Neural crest cell (in vitro differentiated cells): ENCODE measurements at places on chromosomes 5 and 9. TPM values are rescaled to one million over a fixed set of nuclear protein-coding genes. Genes with fewer than 3 reads are reported as not detected.

DNA sequence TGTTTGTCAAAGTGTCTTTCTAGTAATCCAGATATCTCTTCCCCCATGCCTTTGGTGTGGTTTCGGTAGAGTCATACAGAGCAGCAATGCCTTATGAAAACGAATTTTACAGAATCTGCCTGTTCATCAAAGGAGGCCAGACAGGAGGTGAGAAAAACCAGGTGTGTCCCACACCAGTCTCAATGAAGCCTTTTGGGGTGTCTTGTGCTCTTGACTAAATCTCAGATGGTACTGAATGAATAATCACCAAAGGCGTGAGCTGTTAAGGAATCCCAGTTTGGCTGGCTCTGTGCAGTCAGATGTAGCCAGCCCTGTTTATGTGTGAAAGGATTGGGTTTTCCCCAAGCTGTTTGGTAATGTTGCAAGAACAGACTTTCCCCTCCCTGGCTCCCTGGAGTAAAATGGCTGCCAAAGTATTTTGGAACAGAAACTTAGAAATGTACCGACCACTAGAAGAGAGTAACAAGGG is 70.8 kb upstream of the CDKN2B start:
- no peaks in the 10 kb centered on the region for H3K27me3 ChIP-seq
- H3K4me1 ChIP-seq: no peaks in the 10 kb centered on the region
- H3K36me3 ChIP-seq: no peaks in the 10 kb centered on the region
- no peak overlapping the region for H3K4me3 ChIP-seq
- H3K27ac ChIP-seq: no peak overlapping the region

DNA sequence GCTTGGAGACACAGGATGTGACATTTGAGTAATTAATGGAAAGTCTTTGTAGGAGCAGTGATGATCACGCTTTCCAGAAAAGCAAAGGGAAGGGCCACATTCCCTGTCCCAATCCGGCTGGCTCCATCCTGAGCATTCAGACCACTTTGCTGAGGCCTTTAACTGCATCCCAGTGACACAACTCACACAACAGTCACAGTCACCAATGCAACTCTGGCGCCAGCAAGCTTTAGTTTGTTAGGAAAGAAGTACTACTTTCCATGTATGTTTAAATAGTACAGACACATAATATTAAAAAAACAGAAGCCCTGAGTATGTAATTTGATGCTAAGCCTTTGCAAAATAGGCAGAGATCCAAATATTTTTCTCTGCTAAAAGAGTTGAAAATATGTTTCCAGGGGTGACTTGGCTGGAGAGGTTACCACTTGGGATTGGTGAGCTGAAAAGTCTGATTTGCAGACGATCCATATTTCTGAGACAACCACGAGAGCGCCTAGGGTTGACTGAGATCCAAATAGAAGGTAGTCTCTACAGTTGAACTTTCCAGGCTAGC is 31.7 kb upstream of the GAS1 start:
- H3K36me3 ChIP-seq: no peaks in the 10 kb centered on the region
- no peaks in the 10 kb centered on the region for H3K27me3 ChIP-seq
- H3K27ac ChIP-seq: no peak overlapping the region
- H3K4me1 ChIP-seq: peaks cover 10% of the 10 kb centered on the region
- no peak for DNase-seq
- no peak overlapping the region for H3K4me3 ChIP-seq

DNA sequence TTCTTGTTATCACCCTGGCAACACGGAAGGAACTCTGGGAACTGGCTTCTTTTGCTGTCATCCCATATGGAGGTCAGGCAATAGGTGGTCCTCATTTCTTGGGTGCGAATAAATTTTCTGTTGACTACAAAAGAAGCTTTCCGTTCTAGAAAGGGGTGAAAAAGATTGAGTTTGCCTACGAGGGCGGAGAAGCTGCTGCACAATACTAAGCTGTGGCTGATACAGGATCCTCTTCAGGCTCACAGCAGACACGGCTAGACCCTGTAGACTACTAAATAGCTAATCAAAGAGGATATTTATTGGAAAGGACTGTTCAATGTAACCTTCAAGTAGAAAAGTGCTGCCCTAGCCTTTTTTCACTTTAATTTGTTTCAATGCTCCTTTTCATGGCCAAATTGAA is 58.1 kb downstream of the TJP2 start:
- H3K27me3 ChIP-seq: no peaks in the 10 kb centered on the region
- peak overlapping the region; percentile 78 for H3K27ac ChIP-seq
- H3K4me1 ChIP-seq: peaks cover 15% of the 10 kb centered on the region

- no peak overlapping the region for H3K4me3 ChIP-seq
- DNase-seq: no peak
- no peak overlapping the region for H3K27ac ChIP-seq
- H3K4me1 ChIP-seq: no peaks in the 10 kb centered on the region
- H3K27me3 ChIP-seq: no peaks in the 10 kb centered on the region
Observed at GRCh38 chr5:180852495-180852894, 8.6 kb downstream of the ZFP62 start.

The CORO2A gene
- total RNA-seq: 9.3 and 9.5 TPM in 2 replicates

GRCh38 chr5:122391621-122392020 is 79.6 kb downstream of the SNCAIP start:
- no peaks in the 10 kb centered on the region for H3K27me3 ChIP-seq

DNA sequence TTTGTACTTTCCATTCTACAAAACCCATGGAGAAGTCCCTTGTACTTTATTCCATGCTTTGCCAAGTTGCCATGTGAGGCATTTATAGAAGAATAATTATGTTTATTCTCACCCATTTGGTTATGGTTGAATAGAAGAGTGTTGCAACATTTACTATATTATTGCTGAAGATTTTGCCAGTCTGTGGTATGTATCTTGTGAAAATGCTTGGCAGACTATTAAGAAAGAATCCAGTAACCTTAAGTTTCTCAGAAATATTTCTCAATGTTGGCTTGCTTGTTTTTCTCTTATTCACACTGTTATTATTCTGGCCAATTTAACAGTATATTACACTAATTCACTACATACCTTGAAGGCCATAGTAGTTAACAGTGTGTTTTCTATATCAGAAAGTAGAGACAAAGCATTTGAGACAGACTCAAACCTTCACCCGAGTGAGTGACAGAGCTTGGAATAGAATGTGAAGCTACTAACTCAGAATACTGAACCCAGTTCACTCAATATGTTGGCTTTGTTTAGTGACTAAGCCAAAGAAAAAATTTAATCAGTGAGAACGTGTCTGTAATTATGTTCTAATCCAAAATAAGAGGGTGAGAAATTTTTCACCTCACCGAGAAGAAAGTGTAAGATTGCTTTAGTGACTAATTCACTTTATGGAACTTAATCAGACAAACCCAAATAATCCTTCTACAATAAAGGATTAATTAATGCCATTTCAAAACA is 184.4 kb downstream of the CWC27 start:
- no peak overlapping the region for H3K27ac ChIP-seq
- H3K4me3 ChIP-seq: no peak overlapping the region
- H3K27me3 ChIP-seq: no peaks in the 10 kb centered on the region

GRCh38 chr9:88739373-88739772 is 204.4 kb downstream of the NXNL2 start:
- H3K27me3 ChIP-seq: peaks cover 36% of the 10 kb centered on the region
- H3K4me3 ChIP-seq: no peak overlapping the region
- H3K36me3 ChIP-seq: peaks cover 3% of the 10 kb centered on the region

The PFN3 gene
- not detected in 2 replicates for total RNA-seq

DNA sequence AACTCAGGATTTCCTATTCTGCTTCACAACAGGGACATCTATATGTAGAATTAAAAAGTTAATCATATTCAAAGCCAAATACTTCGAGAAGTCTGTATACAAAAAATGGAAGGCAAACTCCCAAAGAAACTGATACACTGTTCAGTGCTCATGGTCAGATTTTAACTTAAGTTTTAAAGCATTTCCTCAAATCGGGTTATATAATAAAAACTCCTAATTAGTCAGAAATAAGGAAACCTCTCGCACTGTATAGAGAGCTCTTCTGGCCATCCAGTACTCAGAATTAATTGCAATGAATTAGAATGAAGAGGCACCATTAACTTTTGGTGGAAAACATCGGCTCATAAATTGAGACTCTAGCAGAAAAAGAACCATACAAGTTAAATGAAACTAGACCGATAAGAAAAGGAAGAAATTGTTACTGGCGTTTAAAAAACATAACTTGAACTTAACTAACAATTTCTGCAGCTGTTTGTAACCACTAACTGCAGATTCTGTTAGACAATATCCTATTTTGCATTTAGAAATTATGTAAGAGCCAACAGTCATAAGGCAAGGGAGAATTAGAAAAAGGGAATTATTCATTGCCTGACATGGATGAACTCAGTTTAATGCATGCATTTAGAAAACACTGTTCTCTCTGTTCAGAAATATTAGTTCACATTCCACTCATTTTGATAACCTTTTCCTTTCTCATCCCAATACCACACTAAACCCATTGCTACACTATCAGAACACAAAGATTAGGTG is 96.6 kb downstream of the FNBP1 start:
- peaks cover 17% of the 10 kb centered on the region for H3K36me3 ChIP-seq
- DNase-seq: no peak
- H3K4me1 ChIP-seq: peaks cover 8% of the 10 kb centered on the region
- no peaks in the 10 kb centered on the region for H3K27me3 ChIP-seq
- no peak overlapping the region for H3K4me3 ChIP-seq
